ENCODE measurements at places on chromosomes 13 and 19.

DNA sequence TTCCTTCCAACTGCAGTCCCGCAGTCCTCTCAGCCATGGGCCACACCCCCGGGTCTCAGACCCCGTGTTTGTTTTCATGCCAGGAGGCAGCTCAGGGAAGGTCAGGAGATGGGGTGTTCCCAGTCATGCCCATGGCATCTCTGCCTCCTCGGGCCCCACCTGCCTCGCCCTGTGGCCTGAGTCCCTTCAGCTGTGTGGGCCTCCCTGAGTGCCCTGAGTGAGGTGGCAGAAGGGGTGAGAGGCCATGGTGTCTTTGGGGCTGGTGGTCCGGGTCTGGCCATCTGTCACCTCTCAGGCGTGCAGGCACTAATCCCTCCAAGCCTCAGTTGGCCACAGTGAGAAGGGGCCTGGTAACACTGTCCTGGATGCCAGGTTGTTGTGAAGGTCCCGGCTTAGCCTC lies 10.9 kb upstream of the KDM4B start:
- no peak for DNase-seq

GRCh38 chr13:43924549-43925245 lies 45.0 kb downstream of the LACC1 start:
- no peak for DNase-seq

DNA sequence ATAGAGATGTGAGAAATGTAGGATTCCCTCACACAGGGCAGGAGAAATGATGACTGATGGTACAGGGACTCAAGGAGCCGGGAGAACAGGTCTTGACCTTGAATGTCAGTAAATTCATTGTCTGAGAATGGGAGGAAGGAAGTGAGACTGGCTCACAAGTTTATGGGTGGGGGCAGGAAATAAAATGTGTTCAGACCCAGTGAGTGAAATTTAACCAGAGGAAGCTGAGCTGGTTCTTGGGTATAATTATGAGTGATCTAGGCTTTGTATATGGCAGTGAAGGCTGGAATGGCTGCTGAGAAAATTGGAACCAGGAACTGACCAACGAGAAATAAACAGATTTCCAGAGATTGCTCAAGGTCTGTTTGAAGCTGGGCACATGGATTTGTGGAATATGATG lies 6.3 kb upstream of the IGSF23 start:
- DNase-seq: no peak

DNA sequence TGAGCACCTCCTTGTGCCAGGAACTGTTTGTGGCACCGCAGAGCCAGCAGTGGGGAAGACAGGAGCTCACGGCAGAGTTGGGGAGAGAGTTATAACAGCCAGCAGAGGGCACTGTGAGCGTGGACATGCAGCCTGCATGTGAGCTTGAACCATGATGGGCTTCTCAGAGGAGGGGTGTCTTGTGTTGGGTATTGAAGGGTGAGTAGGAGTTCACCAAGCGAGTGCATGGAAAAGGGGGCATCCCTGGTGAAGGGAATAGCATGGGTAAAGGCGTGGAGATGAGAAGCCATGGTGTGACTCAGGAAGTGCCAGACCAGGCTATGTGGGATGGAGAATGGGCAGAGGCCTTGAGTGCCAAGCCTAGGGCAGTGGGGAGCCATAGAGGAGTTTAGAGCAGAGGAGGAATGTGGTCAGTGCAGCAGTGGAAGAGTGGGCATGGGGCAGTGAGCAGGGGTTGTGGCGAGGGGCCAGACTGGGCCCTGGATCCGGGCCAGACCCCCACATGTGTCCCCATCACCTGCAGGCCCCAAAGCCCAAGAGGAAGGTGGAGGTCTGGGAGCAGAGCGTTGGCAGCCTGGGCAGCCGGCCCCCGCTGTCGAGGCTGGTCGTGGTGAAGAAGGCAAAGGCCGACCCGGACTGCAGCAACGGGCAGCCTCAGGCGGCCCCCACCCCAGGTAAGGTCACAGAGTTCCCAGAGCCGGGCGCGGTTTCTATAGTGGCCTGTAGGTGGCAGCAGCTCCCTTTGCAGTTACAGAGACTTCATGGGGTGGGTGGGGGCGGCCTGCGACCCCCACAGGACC lies 11.8 kb upstream of the SHD start:
- DNase-seq: peak; percentile 35

- DNase-seq: no peak
Measured at GRCh38 chr19:46340051-46340659, 6.7 kb upstream of the PPP5C start.

DNA sequence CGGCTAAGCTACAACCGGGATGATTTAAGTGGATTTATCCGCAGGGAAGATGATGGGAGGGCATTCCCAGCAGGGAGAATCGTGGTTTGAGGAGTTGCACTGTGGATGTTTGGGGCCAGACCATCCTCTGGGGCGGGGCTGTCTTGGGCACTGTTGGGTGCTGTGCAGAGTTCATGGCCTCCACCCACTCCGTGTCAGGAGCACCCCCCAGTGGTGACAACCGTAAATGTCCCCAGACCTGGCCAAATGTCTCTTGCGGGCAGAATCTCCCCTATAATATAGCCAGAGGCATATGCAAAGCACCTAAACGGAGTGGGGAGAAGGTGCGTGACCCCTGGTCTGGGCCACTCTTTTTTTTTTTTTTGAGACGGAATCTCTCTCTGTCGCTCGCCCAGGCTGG lies 40.2 kb downstream of the SMIM24 start:
- peak; percentile 39 for DNase-seq

DNA sequence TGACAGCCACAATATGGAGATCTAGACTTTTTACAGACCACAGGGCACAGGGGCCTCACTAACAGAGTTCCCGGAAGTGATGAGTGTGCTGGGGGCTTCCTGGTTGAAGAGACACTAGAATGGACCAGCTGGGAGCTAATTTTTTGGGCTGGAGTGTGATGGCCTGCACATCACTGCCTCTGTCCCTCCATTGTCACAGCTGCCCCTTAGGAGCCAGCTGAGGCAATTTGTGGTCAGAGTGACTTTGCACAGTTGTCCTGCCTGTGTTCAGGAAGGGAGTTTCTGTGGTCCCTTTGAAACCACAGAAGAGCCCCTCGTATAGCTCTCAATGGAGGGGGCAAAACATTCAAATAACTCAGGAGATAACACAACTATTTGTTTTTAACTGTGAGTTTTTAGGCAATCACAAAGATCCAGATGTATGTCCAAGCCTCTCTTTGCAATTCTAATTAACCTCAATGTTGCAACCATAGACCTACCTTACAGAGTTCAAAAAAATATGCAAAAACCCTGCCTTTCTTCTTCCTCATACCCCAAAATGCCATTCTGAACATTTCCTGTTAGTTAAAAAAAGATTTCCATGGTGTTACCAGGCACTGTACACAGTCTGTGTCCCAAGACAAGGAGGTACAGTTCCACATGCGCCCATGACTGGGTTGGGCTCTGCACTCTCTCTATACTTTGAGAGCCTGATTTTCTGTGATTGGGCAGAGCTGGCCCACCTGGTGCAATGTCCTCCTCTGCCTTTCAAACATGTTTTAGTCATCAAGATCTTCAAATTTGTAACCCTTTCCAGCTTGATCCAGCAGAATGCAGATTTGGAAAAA lies 2.4 kb downstream of the ALOX5AP start:
- DNase-seq: no peak

- no peak for DNase-seq
Measured at GRCh38 chr19:41533671-41534215, 42.2 kb upstream of the CEACAM21 start.

DNA sequence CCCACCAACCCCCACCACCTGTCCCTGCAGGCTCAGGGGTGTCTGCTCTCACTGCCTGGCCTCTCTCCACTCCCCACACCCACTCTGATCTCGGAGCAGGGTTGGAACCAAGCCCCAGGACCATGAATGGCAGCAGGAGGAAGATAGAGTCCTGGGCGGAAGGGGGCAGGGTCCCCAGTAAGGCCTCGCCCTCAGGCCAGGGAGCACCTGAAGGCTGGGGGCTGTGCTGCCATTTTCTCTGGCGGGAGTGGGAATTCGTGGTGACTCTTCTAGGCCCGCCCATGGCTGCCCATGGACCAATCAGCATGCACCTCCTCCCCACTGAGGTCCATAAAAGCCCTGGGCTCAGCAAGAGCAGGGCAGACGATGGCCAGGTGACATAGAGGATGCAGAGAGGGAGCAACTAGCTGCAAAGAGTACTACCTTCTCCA lies 25.0 kb downstream of the KBTBD6 start:
- no peak for DNase-seq

GRCh38 chr19:50024719-50025021 lies 502 bp downstream of the VRK3 start:
- DNase-seq: no peak

GRCh38 chr13:93562676-93563075 lies 336.1 kb downstream of the GPC6 start:
- no peak for DNase-seq

DNA sequence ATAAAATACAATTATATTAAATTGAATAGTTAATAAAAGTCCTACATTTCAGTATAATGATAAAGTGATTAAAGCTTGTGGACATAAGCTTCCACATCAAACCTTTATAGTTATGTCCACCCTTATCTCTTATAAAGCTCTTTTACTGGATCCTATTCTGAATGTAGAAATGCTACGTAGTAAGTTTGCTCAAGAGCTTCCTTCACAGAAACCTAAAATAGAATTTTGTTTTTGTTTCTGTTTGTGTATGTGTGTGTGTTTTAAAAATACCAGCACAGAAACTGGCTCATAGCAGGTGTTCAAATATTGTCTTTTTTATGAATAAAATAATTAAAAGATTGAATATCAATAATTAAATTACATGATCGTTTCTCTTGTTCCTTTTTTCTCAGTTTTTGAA lies 21.0 kb upstream of the UFM1 start:
- DNase-seq: no peak

- DNase-seq: no peak
Measured at GRCh38 chr13:41928323-41928722, 32.6 kb downstream of the VWA8 start.

DNA sequence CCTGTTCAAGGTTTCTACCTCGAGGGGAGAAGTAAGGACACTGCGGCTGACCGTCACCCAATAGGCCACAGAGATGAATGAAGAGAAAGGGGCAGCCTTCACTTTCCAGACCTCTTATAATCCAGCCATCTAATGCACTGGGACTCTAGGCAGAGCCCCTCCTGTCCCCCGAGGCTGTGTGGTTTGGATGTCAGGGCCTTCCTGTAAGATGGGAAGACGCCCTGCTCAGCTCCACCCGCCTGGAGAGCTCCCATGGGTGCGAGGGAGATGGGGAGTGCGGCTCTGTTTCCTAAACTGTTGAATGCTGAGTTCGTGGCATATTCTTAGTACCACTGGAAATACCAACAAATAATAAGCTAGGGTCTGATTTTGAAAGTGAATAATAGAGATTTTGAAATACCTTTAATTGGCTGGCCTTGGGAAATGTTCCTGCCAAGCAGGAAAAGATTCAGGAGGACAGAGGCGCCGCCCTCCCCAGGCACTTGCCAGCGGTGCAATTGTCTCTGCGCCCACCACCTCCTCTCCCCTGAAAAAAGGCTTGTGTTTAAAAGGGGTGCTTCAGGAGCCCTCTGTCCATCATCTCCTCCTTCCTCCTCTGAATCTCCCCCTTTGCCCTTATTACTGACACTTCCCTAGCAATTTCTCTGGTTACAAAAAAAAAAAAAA lies 85.4 kb upstream of the GPR183 start:
- DNase-seq: no peak

DNA sequence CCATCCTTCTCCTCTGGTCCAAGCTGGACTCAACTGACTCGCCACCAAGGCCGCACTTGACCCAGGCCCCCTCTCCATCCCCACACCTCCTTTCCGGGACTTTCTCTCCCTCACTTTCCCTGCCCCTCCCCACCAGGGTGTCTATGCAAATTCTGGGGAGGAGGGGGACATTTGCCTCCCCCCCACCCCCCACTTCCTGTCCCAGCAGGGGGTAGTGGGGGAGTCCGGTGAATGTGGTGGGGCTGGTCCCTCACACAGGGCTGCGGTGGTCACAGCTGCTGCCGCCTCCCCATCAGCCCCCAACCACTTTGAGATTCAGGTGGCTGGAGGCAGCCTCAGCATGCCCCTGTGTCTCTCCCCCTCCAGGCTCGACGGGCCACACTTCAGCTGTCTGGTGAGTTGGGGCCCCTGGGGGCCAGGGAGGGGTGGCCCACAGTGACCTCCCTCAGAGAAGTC lies 870 bp downstream of the SPIB start:
- peak; percentile 41 for DNase-seq

DNA sequence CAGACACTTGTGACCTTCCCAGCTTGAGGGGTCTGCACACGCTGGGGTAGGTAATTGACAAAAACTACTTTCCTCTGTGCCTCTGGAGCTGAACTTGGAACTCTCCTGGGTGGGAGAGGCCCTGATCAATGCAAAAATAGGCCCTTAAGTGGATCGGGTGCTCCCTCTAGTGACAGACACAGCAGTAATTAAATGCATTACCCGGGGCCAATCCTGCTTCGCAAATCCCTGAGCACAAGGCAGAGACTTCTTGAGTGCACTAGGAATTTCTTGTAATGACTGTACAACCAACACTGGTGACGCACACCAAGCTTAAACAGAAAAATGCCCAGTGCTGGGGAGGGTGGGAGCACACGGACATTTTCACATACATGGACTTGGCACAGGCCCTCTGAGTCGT lies 10.6 kb upstream of the UBE2S start:
- no peak for DNase-seq
